ENCODE measurements at places on chromosomes 7 and 10. TPM values are rescaled to one million over a fixed set of nuclear protein-coding genes. Genes with fewer than 3 reads are reported as not detected.
A peak's percentile ranks its signal among the peaks of the same experiment; 100 is the strongest.

- no peak for DNase-seq
Observed at GRCh38 chr7:2016761-2017480, 215.8 kb downstream of the MAD1L1 start.

DNA sequence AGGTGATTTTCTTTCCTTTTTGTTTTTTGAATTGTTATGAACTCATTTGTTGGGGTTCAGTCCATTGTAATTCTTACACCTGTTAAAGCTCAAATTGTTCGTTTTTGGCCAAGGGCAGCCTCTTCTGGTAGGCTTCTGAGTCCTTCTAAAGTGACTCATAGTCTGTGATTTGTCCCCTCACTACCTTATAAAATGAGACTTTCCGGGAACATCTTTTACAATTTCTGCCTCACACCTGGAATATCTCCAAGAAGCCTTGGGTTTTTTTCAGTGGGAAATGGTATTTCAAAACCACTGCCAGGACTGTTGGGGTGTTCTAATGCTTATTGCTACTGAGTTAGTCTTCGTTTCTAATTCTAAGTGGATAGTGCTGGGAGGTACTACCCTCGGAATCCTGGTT is 56.7 kb downstream of the BMPR1A start:
- no peak for DNase-seq

VENTX gene
- total RNA-seq, result 0.03 TPM

- no peak for DNase-seq
Observed at GRCh38 chr10:115049960-115050359, 43.2 kb upstream of the ATRNL1 start.

DNA sequence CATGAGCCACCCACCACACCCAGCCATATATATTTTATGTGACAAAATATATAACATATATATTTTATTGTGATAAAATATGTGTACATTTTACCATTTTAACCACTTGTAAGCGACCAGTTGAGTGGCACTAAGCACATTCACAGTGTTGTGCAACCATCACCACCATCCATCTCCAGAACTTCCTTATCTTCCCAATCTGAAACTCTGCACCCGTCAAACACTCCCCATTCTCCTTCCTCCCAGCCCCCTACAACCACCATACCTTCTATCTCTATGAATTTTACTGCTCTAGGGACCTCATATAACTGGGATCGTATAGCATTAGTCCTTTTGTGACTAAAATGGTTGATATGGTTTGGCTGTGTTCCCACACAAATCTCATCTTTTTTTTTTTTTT is 20.8 kb upstream of the CYTH3 start:
- DNase-seq, result no peak

GRCh38 chr7:124989911-124990310 is 60.3 kb upstream of the POT1 start:
- no peak for DNase-seq

DNA sequence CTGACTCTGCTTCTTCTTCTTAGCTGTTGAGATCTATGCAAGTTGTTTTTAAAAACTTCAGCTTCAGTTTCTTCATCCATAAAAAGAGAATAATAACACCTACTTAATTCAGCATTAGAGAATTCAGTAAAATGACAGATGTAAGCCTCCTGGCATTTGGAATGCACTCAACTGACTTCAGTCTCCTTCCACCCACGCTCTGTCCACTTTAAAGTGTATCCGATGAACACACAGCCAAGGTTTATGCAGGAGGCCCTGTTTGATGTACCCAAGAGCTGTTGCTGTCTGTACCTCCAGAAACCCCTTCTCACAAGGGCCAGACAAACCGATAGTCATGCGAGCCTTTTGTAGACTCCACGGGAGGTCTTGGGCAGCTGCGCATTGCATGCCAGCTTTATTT is 27.1 kb upstream of the SLC35B4 start:
- DNase-seq, result no peak

GRCh38 chr7:8177109-8177933 is 84.6 kb downstream of the ICA1 start:
- no peak for DNase-seq

GRCh38 chr7:73304071-73304470 is 4.6 kb downstream of the NSUN5 start:
- DNase-seq, result no peak

DNA sequence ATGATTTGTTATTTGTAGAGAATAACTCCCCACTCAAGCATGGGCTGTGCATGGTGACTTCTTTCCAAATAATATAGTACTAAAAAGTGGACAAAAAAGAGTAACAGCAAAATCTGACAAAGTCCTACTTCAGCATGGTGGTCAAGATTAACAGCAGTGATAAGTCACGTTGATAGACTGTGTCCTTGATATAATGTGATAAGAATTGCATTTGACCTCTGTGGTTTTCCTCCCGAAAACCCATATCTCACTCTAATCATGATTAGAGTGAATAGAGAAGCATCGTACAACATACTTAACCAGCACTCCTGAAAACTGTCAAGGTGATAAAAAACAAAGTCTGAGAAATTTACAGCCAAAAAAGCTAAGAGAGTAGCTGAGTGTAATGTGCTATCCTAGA is 42.4 kb downstream of the REEP3 start:
- DNase-seq, result no peak

DNA sequence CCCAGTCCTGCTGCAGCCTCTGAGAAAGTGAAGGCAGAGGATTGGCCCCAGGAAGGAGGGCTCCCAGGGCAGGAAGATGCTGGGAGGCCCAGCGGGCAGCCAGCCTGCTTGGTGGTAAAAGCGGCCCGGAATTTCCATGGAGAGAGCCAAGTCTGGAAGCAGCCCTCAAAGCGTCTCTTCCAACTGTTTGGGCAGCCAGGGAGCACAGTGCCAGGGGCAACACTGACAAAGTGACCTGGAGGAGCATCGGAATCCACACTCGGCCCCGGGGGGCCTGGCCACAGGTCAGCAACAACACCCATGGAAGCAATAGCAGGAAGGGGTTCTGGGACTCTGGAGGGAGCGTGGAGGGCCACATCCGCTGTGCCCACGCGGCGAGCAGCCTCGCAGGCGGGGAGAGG is 63.2 kb upstream of the FGFR2 start:
- no peak for DNase-seq

DNA sequence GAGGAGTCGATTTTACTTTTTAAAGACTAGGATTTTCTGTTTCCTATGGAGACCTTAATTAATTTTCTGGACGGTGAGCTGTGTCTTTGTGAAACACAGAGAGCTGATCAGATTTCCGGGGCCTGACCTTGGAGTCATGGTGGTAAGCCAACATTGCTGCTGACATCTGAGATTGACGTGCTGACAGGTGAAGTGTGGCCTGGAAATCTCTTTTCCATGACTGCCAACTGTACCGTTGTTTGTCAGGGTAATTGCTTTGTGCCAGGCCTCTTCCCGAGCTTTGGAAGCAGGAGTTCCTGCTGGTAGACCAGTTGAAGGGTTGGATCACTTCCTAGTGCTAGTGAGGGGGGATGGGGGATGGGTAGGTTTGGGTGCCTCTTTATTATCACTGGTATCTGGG is 71.2 kb downstream of the ADRA2A start:
- DNase-seq, result no peak

DNA sequence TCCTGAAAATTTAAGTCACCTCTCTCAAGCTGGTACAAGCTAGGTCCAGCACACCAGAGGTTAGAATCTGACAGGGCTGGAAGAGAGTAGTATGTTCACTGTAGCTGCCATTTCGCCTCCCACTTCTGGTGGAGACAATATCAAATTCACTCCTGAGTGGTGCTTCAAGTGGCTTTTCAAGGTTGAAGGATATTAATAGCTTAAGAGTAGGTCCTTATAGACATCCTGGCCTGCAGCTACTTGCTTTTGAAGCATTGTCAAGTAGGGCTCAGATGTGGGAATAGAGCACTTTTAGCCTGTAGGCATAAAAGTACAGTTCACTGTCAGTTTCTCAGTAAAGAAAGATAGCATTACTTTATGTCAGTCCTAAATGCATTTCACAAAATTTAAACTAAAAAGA is 270.5 kb upstream of the PLPP4 start:
- no peak for DNase-seq

DNA sequence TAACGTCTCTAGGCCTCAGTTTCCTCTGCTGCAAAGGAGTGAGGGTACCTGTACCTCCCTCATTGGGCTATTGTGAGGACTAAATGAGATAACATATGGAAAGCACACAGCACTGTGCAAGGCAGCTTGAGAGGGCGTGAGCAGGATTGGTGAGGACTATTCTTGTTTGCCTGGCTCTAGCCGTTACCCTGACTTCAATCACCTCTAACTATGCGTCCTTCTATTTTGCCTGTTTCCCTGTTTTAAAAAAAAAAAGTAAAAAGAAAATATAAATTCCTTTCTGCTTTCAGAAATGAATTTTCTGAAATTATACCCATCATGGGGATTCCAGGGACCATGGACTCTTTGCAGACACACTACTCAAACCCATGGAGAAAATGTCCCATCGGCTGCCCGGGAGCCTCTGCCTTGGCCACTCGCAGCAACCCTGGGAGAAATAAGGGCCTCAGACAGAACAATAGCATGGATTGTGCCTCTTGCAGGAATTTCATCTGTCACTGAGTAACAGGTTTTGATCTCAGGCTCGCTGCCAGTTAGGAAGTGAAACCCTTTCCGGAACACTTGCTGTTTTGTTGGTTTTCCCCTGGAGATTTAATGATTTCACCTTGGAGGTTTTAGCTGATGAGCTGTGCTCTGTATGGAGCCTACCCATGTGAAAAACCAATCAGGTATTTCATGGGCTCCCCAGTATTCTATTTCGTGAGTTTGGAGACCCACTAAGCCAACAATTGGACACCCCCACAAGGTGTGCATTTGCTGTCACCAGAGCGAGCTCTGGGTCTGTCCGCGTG is 55.6 kb downstream of the STEAP1B start:
- DNase-seq, result peak; percentile 86

GRCh38 chr7:25117226-25118047 is 7.6 kb downstream of the CYCS start:
- no peak for DNase-seq

DNA sequence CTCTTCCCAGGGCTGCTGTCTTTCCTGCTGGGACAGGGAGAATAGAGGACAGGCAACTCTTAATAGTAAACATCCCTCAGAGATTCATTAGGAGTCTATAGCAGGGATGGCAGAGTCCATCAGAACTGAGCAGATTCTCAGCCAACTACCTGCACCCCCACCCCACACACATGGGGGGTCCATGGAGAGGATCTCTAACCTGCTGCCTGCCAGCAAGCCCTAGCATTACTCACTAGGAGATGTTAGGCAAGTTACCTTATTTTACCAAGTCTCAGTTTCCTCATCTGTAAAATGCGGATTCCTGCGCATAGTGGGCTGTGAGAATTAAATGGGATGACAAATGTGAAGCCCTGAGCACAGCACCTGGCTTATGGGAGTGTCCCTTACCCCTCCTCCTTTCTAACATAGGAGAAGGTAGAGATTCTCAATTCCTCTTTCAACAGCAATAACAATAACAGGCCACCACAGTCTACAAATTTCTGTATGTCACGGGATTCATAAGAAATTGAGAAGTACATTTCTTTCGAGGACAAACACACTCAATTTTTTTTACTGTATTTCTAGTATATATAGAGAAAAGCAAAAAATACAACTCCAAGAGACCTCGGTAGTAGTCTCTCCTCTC is 23.8 kb upstream of the WDR11 start:
- no peak for DNase-seq

DNA sequence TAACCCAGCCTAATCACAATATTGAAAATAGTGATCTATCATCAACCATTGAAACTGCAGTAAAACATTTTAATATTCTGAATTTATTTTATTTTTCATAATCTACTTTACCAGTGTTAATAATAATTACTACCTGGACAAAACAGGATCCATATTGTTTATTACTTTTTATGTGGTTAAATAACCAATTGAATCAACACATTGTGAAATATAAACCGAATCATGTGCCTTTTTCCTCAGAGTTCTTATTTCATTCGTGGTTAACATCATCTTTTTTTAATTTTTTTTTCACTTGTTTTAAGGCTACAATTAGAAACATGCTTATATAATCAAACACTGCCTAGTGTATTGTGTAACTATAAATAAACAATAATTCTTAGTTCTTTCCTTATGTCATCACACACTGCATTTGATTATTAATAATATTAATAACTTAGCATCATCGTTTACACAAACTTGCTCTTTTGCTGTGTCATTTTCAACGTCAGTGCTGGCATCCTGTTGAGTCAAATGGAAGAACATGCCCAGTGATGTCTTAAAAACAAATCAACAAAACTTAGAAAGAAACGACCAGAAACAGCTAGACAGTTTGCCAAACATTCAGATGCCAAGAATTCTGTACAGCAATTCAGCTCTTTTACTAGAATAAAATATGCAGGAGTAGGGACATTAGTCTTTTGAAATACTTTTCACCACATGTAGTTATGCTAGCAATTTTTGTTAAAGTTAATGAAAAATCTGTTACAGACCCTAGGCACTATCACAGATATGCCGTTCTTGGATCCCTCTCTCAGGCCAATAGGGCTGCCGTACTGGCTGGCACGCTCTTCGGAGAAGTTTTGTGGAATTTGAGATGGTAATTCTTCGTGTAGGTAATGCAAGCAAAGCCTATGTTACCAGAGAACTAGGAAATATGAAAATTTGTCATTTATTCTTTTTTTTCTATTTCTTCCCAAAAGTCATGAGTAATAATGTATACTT is 330.4 kb upstream of the SEMA3A start:
- DNase-seq, result no peak

DNA sequence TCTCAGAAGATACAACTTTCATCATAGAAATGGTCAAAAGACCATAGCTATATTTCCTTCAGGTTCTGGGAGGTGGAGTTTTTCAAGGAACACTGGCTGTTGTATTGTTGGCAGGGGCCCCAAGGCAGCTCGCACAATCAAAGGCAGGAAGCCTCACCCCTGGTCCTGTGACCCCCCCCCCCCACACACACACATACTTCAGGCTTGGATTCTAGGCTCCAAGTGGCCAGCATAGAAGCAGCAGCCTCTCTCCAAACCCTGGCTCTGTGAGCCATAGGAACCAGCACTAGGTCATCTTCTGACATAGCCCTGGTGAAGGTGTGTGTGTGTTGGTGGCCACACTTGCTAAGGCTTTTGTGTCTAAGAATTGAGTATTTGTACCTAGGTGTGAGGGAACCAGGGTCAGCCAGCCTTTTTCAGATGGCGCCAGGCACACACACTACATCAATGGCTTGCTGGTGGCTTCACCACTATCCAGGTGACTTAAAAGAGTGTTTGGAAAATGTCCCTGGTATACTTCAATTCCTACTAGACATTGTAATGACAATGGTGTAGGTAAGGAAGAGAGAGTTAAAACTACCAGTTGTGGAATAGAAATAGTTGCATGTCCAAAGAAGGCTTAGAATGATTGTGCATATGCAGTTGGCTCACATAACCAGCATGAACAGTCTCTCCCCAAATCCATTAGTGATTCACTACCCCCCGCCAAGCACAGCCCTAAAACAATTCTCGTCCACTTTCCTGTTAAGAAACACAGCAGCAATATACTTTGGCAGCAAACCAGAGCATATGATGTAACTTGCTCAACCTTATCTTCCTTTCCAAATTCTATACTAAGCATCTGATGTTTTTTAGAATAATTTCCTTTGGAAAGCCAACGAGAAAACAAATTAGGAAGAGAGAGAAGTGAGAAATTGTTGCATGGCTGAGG is 91.3 kb downstream of the AVL9 start:
- DNase-seq, result peak; percentile 82

DNA sequence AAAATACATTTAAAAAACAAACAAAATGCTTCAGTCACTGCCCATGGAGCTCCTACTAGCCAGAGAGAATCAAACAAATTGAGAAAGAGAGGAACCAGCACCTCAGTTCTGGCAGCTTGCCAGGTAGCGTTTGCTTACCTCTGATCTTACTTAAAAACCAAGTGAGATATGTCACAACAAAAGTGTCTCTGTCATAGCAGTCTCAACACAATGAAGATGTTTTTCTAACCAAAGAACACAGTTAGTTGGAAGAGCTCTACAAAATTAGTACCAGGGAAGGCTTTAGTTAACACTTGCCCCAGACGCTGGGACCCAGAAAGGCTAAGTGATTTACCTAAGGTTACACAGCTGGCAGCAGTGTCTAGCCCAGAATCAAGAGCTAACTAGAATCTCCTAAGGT is 3.4 kb downstream of the DOCK4 start:
- DNase-seq, result peak; percentile 15

Measured in HT1080 (cell line).